Femur (tissue), 1 donor: ENCODE measurements at places on chromosomes 1 and 21.

- no peak for DNase-seq
Measured at GRCh38 chr1:30052178-30052577, 671.2 kb downstream of the MATN1 start.

GRCh38 chr1:203625628-203626019 lies 1.0 kb upstream of the ATP2B4 start:
- peak; percentile 77 for DNase-seq

- DNase-seq, result no peak
Measured at GRCh38 chr1:151859891-151860293, 6.4 kb upstream of the THEM5 start.

DNA sequence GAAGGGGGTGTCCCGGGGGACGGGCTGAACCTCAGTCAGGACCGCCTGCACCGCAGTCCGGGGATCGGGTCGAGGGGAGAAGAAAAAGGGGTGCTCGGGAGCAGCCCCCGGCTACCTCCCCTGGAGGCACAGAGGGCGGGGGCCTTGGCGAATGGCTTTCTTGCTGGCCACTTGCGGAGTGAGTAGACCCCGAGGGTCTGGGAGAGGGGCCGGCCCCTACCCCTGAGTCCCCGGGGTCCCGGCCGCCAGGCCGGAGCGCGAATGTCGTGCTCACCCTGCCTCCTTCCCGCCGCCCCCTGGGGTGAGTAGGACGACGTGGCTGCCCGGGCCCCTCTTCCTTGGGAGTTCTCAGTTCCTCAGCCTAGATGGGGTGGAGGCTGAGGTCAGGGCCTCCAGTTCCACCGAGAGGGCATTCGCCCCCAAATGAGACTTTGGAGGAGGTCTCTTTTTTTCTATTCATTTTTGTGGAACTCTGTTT lies 113.0 kb downstream of the OSBPL9 start:
- DNase-seq, result no peak

DNA sequence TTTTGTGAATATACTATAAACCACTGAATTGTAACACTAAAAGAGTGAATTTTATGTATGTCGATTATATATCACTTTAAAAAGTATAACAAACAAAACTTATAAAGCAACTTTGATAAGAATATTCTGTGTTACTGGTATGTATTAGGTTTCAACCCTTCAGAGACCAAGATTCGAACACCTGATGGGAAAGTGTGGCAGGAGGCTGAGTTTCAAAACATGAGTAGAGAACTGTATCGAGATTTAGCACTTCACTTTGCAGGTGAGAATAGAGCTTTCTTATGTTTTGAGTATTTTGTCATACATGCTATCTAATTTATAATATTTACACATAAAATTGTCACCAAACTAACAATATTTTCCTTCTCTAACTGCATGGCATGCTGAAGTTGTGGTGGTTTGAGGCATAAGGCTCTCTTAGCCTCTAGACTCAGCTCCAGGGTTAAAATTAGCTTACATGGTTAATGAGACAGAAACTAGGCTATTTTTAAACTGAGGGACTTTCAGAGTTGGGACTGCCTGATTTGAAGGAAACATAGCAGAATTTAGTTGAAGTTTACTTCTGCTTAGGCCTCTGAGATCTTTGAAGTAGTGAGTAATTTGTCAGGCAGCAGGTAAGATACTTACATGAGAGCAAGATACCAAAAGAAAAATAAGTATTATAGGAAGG lies 48.6 kb downstream of the CEP350 start:
- no peak for DNase-seq

DNA sequence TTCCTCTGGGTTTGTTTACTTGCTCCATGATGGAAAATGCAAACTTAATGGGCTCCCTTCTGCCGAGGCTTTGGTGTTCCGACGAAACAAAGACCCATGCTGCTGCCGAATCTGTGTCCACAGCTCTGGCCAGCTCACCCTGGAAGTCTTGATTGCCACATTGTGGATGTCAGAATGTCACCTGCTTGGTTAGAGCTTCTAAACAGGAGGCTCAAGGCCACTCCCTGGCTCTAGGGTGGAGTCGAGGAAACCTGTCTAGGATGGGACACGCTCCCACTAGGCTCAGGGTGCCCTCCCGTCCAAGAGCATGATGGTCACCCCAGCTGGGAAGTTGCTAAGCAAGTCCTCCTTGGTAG lies 279.3 kb upstream of the VAMP3 start:
- no peak for DNase-seq

DNA sequence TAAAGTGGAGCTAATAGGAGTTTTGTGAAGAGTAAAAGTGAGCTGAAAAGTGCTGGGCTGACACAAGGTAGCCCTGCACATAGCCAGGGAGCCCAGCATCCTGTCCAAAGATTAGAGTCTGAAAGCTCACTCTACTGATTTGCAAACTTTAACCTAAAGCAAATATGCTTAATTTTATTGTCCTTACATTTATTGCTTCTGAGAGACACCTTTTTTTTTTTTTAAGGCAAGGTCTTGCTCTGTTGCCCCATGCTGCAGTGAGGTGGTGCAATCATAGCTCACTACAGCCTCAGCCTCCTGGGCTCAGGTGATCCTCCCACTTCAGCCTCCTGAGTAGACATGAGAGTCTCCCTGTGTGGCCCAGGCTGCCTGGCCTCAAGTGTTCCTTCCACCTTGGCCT lies 16.5 kb downstream of the MGST3 start:
- DNase-seq, result no peak

- peak; percentile 12 for DNase-seq
Measured at GRCh38 chr1:180244840-180245239, 14.8 kb downstream of the LHX4 start.

DNA sequence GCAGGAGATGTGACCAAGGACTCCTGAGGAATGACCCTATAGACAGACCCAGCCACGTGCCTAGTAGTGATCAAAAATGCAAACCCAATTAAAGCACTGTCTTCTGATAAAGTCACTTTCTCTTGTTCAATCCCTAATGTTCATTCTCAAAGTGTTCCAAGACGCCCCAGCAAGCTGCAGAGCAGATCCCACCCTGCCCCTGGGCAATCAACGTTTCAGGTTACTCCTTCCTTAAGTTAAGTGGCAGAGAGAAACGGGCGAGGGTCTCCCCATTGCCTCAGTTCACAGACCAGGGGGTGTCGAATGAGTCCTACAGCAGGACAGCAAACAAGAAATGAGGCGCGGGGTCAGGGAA lies 699 bp upstream of the RGS2 start:
- no peak for DNase-seq

GRCh38 chr1:10065344-10065685 lies 32.6 kb downstream of the UBE4B start:
- no peak for DNase-seq

- DNase-seq, result no peak
Measured at GRCh38 chr1:206748348-206749030, 22.1 kb upstream of the IL19 start.

- DNase-seq, result no peak
Measured at GRCh38 chr1:54516249-54516920, 31.6 kb upstream of the ACOT11 start.

DNA sequence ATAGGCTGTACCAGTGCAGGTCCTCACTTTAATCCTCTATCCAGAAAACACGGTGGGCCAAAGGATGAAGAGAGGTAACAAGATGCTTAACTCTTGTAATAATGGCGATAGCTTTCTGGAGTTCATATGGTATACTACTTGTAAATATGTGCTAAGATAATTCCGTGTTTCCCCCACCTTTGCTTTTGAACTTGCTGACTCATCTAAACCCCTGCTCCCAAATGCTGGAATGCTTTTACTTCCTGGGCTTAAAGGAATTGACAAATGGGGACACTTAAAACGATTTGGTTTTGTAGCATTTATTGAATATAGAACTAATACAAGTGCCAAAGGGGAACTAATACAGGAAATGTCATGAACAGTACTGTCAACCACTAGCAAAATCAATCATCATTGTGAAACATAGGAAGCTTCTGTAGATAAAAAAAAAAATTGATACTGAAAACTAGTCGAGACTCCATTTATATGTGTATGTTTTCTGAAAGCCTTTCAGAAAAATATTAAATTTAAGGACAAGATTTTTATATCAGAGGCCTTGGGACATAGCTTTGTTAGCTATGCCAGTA lies 7.0 kb downstream of the SOD1 start:
- no peak for DNase-seq

- DNase-seq, result no peak
Measured at GRCh38 chr21:29166323-29166722, 35.9 kb downstream of the MAP3K7CL start.

DNA sequence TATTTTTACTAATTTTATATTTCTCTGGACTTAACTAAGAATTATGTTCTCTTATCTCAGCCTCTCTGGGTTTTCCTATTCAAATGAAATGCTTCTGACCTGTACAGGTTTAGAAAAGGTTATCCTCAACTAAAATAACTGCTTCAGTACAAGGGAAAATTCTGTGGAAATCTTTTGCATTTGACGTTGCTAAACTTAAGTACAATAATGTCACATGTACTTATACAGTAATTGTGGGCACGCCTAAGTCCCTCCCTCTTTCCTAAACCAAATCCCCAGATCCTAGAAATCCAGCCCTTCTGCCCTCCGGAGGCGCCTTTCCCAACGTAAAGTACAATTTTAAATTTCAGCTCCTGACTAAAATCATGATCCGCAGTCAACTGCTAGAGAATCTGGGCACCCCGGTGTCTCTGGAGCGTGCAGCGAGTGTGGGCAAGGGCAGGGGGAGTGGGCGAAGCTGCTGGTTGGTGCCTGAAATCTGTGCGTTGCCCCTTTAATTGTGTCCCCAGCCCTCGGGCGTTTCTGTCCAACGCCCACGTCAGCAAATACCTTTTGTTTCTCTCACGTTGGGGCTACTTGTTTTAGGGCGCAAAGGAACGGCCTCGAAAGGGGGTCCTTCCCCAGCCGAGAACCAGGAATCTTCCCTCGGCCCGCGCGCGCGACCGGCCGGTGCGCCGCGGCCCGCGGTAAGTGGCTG lies at the start of gene ZBTB8A:
Gene ZBTB8A, plus strand, starts transcription at position 541 of the 697 bp plus-strand sequence. CDS start 53,505 bp downstream, outside the sequence.
- peak; percentile 70 for DNase-seq

DNA sequence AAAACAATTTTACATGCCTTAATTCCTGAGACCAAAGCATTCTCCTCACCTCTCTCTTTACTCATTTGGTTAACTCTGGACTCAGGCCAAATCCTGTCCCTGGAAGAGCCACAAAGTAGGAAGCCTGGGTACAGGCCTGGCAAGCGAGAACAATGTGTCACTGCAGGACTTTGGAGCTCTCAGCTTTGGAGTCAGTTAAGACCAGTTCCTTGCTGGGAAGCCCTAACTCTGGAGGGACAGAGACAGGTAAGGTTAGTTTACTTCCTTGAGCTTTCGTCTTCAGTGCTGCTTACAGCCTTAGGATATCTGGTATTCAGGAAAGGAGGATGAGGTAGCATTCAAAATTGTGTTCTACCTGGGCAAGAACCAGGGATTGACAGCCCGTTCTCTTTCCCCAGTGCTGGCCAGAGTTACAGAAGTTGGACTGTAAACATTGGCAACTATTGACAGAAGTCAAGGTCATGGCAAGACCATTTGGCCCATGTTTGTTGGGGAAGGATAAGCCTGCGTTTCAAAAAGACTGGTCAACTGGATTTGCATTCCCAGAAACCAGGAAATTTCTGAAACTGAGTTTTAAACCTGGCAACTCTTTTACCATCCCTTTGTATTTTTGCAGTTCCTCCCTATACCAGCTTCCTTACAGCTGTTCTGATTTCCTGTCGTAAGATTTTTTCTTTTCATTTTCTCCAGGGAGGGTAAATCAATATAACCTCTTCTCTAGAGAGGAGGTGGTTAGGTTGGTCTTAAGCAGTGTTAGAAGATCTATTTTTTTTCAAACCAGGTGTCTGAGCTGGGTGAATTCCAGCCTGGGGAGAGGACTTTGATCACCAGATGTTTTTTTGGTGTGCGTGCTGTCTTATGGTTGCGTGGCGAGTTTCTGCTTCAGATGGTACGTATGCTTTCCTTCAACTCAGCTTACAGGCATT lies at the start of gene C4BPB:
Gene C4BPB, plus strand, starts transcription at position 160 of the 926 bp plus-strand sequence. Its CDS starts 672 bp downstream, at position 832.
- DNase-seq, result no peak

GRCh38 chr21:45439161-45439872 lies 34.4 kb downstream of the COL18A1 start:
- peak; percentile 91 for DNase-seq

GRCh38 chr1:5125208-5125607 lies 470.8 kb downstream of the AJAP1 start:
- no peak for DNase-seq

DNA sequence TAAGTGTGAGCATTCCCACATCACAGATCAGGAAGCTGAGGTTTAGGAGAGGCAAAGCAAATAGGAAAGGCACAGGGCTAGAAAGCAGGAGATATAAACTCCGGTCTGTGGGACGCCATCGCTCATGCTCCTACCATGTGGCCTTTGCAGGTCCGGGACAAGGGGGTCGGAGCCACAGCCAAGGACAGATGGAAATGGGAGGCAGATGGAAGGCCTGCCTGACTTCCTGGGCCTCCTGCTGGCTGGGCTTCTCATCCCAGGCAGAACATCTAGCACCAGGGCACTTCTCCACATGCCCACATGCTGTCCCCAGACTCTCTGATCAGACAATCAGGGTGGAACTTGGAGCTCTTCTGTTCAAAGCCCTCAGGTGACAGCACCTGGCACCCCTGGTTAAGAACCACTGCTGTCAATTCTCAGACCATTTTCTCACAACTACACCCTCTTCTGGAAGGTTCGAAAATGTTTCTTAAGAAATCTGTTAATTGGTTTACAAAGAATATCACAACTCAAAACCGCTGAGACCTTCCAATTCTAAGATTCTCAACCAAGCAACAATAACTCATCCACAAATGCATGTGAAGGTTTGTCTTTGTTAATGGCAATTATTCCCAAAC lies 173.3 kb upstream of the EDN2 start:
- peak; percentile 13 for DNase-seq

DNA sequence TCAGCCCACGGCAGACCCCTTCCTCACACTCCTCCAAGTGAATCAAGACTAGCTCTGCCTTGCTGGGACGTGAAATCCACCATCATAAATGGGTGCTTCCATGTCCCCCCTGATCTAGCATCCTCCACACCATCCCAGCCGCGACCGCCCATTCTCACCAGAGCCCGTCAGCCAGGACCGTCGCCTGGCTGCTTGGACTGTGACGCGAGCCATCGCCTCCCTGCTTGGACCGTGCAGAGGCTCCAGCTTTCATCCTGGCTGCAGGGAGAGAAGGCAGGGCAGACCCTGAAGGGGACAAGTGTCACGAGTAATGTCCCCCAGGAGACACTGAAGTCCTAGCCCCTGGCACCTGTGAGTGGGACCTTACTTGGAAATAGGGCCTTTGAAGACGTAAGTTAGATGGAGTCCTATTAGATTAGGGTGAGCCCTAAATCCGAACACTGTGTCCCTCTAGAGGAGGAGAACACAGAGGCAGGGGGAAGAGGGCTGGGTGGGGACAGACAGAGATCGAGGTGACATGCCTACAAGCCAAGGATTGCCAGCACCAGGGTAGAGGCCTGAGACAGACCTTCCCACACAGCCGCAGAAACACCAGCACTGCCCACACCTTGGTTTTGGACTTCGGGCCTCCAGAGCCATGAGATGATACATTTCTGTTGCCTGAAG lies 12.8 kb upstream of the PRKCZ start:
- no peak for DNase-seq

- peak; percentile 37 for DNase-seq
Measured at GRCh38 chr21:32940079-32941014, 85.4 kb upstream of the OLIG2 start.
